Dermis blood vessel endothelial cell (primary cell): ENCODE measurements at places on chromosomes 6 and 20. TPM values are rescaled to one million over a fixed set of nuclear protein-coding genes. Genes with fewer than 3 reads are reported as not detected.

GRCh38 chr6:156943816-156944215 lies 166.6 kb downstream of the ARID1B start:
- no peak for DNase-seq

DNA sequence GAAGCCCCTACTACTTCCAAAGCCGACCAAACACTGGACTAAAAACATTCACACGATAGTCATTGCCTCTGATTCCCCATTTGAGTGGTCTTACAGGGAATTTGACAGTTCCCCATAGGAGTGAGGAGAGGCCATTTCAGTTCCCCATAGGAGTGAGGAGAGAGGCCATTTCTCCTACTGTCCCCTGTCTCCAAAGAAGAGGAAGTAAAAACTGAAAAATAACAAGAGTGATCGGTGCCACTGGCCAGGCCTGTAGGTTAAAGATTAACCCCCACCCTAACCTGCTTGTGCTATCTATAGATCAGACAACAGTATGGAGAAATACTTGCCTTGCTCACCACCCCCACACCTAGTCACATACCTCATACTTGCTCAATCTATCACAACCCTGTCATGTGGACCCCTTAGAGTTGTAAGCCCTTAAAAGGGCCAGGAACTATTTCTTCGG lies 204.0 kb upstream of the MOCS1 start:
- DNase-seq: no peak

The LCA5 gene
- total RNA-seq: 4.6 and 4.9 TPM in 2 replicates

The BANF2 gene
- not detected in 2 replicates for total RNA-seq

DNA sequence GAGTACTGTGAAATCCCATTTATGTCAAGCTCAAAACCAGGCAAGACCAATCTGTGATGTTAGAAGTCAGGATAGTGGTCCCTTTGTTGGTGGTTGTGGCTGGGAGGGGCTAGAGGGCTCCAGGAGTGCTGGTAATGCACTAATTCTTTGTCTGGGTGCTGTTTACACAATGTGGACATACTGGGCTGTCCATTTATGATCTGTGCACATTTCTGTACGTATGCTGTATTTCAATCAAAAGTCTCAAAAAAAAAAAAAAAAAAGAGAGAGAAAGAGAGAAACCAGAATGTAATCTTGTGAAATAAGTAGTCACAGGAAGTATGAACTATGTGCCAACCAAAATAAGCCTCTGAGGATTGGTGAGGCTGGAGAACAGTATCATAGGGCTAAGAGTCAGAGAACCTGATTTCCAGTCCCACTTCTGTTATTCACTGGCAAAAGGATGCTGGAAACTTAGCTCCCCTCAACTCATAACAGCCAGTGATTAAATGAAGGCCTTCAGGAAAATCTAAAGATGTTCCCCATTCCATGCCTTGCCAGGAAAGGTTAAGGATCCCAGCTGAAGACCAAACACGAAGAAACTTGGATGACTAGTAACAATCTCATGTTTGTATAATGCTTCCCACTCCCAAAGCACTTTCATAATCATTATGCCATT lies 19.6 kb upstream of the TRAM2 start:
- no peak for DNase-seq

GRCh38 chr20:4216142-4216735 lies 200.9 kb upstream of the RNF24 start:
- no peak for DNase-seq

The CNR1 gene
- 1.3 TPM in 1 of 2 replicates, not detected in the other for total RNA-seq

DNA sequence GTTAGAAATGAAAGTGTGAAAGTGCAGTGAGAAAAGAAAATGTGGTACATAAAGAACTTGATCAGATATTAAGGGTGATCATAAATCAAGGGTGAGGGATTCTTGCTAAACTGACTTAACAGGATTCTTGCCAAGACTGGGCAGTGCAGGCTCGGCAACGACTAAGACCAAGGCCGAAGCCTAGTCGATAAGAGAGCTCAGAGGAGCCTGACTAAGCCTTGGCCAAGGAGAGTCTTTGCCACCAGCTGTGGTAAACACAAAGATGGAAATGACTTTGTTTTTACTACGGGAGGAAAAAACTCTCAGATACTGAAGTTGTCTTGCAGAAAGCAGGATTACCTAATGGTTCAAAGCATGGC lies 196.6 kb downstream of the LY86 start:
- DNase-seq: no peak

The RAET1L gene
- total RNA-seq: not detected in 2 replicates

The FOXQ1 gene
- total RNA-seq: not detected in 2 replicates

- DNase-seq: no peak
Observed at GRCh38 chr6:53647462-53648094, 18.0 kb downstream of the KLHL31 start.

- DNase-seq: peak; percentile 72
Observed at GRCh38 chr6:7172649-7173048, 64.9 kb downstream of the RREB1 start.

The SERINC1 gene
- 207 and 230 TPM in 2 replicates for total RNA-seq

The HEY2 gene
- not detected in 2 replicates for total RNA-seq

DNA sequence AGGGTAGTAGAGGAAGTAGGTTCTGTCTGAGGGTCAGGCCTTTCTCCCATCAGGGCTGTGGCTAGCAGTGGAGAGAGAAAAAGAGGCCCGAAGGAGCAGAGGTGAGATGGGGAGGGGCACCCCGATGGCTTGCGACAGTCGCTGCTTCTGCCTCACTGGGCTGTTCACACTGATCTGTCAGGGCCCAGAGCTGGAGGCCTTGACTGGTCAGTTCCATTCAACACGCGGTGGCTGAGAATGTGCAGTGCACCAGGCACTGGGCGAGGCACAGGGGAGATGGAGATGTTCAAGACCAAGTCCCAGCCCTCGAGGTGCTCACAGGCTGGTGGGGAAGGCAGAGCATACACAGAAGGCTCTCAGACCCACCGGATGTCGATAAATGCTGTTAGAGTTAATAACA lies 21.4 kb downstream of the SLC12A5 start:
- no peak for DNase-seq

DNA sequence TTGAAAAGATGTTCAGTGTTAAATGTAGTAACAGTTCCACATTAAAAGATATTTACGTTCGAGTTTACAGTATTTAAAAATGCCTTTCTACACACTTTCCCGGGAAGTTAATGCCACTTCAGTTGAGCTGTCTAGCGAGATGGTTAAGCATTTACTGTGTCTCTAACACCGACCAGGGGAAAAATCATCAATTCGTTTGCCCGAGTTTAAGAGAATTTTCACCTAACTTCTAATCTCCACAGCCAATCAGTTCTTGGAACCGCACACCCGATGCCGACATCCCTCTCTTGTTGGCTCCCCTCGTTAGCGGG lies 58.2 kb downstream of the FAM217A start:
- no peak for DNase-seq

DNA sequence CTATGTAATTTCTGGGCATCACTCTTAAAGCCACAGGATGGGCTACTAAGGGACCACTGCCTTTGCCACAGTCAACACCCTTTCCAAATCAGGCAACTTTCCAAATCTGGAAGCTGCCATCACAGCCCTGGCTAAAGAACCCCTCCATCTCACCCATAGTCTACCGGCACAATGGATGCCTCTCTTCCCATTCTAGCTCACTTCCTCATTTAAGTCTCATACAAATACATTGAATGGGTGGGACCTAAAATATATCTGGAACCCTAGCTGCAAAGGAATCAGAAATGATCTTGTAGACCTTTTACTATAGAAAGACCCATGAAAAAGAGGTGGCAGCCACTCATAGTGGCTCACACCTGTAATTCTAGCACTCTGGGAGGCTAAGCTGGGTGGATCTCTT lies 3.3 kb upstream of the TREML4 start:
- no peak for DNase-seq

The MUC22 gene
- total RNA-seq: not detected in 2 replicates

DNA sequence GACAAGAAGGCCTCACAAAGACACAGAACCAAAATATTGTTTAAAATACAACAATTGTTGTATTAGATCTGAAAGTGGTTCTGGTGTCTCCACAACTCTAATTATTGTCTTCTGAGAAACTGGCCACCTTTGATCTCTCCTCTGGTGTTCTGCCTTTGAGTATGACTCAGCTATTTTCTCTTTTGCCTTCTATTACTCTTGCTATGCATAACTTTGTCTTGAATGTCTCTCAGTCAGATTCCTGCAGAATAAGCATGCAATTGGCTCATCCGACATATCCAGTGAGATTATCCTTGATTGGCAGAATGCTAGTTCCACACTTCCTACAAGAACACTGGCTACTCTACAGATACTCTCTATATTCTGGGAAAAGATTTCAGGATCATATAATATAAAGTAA lies 14.3 kb upstream of the EPM2A start:
- DNase-seq: peak; percentile 34

DNA sequence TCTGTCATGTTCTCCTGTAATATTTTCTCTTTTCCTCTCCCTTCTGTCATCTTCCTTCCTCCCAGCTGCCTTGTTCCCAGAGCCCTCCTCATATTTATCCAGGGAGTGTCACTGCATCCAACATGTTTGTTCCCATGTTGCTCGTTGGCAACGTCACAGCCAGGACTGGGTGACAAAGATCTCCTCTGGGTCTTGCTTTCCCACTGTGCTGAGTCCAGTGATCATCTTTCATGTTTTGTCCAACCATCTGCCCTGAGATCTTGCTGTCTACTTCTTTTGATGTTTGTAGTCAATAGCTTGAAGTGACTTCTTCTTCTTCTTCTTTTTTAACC lies 26.6 kb downstream of the FARS2 start:
- no peak for DNase-seq

- DNase-seq: no peak
Observed at GRCh38 chr6:31002471-31002870, 7.8 kb upstream of the MUC22 start.

GRCh38 chr20:35657271-35657670 lies 7.4 kb downstream of the CPNE1 start:
- peak; percentile 4 for DNase-seq

The SPDEF gene
- under 0.01 TPM in 1 of 2 replicates, not detected in the other for total RNA-seq

DNA sequence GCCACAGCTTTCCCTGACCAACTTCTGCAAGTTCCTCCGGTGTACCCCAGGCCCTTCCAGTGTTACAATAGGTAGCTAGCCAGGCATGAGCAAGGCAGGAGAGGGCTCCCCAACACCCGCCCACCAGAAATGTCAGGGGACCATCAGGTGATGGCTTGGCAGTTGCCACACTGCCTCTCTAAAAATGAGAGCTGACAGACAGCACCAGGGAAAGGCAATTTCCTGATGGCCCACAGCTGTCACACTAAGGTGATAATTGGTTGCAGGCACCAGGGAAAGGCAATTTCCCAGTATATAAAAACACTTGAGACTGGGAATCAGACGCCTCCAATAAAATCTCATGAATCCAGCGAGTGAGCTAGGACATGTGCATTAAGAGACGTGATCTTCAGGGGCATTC lies 49.9 kb downstream of the PXDC1 start:
- no peak for DNase-seq

- no peak for DNase-seq
Observed at GRCh38 chr6:153595903-153596302, 443.1 kb upstream of the OPRM1 start.

The TMEM217 gene
- total RNA-seq: 12.1 and 12.4 TPM in 2 replicates

GRCh38 chr6:15343490-15344191 lies 97.8 kb downstream of the JARID2 start:
- no peak for DNase-seq

DNA sequence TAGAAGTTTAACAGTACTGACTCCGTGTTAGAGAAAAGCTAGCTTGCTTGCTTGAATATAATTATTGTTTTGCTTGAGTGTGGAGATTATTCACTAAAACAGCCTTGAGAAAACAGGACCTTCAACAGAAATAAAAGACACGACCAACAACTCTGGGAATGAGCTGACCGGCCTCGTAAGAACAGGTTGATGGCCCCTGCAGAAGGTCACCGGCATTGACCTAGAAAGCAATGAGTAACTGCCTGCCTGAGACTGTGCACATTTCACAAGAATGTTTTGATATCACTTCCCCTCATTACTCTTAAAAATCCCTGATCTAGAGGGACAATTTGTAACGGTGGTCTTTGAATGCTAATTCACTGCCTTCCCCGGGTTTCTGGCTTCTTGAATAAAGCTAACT lies 49.4 kb downstream of the SEL1L2 start:
- DNase-seq: no peak

DNA sequence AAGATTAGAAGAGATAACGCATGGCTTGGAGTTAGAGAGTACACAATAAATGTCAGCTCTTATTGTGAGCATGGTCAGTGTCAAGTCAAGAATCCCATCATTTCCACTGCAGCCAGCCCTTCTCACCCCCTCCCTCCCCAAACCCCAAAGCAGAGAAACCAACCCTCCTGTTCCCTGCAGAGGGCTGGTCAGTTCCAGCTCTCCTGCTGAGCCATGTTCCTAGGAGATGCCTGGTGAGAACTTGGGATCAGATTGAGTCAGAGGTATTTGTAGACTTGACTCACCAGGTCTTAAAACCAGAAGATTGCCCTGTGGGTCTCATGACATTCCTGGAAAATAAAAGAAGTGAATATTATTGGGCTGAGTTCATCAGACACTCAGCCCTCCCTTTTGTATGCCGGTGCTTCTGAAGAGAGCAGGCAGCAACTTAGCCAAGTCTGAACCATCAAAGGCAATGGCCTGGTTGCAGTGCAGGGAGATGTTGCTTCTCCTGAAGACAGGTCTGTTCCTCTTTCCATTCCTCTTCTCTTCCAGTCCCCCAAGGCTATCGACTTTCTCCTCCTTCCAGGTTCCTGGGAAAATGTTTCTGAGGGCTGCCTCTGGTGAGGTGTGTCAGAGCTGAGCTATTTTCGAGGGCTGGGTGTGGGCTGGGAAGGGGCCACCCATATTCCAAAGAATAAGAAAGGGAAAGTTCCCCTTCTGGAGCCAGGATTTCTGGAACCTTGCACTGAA lies 278.2 kb upstream of the SUPT3H start:
- DNase-seq: peak; percentile 54

DNA sequence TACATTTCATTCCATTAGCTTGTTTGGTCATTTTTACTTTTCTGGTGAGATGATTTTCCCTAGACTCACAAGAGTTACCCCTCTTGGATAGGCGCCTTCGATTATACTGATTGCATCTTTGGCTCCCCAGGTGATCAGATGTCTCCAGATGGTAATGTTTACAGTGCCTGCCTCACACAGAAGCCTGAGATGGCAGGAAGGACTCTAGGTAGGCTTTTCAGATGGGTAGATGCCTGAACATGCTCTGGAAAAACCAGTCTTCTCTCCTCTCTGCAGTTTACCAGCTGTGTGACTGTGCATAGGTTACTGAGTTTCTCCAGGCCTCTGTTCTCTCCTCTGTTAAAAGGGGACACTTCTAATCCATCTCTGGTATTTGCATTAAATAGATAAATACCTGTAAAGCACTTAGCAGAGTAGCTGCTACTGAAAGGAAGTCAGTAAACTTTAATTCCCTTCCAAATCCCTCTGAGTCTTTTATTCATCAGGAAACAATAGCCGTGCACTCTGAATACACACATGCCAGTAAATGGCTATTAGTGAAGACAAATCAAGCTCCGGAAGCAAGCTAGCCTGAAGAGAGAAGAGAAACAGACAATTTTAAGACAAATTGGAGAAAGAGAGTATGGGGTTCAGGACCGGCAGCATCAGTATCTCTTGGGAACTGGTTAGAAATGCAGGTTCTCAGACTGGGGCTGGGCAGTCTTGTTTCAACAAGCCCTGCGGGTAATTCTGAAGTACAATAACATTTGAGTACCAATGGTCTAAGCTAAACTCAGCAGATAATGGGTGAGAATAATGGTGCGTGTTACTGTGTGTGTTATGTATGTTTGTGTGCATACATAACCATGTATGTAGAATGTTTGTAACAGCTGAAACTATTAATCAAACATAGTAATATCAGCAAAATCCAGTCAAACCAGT lies 139.4 kb downstream of the UST start:
- DNase-seq: no peak

- DNase-seq: peak; percentile 25
Observed at GRCh38 chr6:4352731-4353130, 217.4 kb upstream of the ECI2 start.

GRCh38 chr6:144920391-144920961 lies 635.3 kb downstream of the UTRN start:
- DNase-seq: no peak
